EH (cell line): ENCODE measurements at places on chromosomes 6 and 20.
A peak's percentile ranks its signal among the peaks of the same experiment; 100 is the strongest.

- peak; percentile 98 for DNase-seq
These were observed 2.4 kb upstream of the PPP1R3G start for GRCh38 chr6:5082487-5083306.

- peak; percentile 68 for DNase-seq
These were observed 175.7 kb downstream of the ALDH8A1 start for GRCh38 chr6:134774201-134774638.

DNA sequence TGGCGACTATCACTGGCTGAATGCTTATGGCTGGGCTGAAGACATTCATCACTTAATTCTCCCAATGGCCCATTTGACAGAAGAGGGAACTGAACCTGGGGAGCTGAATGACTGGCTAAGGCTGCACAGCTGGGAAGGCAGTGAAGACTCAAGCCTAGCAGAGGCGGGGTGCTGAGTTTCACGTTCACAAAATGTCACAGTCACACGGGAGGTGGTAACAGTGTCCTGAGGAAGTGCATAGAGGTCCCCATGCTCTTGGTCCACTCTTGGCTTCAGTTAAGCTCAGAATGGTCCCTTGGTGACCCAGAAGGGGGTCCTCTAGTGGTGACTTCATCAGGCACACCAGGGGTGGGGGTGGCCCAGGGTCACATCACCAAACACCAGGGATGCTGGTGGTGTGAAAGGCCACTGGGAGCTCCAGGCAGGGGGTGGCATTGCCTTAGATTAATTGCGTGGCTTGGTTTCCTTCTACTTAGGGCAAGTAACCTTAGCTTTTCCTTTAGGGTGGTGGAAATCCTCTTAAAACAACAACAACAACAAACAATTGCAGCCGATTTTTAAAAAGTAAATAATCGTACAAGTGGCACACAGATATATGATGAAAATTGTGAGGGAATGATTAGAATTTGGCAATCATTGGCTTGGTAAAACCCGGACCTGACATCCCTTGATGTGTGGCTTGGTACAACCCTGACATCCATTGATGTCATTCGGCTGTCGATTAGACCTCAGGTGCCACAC lies 45.0 kb downstream of the SULF2 start:
- no peak for DNase-seq

DNA sequence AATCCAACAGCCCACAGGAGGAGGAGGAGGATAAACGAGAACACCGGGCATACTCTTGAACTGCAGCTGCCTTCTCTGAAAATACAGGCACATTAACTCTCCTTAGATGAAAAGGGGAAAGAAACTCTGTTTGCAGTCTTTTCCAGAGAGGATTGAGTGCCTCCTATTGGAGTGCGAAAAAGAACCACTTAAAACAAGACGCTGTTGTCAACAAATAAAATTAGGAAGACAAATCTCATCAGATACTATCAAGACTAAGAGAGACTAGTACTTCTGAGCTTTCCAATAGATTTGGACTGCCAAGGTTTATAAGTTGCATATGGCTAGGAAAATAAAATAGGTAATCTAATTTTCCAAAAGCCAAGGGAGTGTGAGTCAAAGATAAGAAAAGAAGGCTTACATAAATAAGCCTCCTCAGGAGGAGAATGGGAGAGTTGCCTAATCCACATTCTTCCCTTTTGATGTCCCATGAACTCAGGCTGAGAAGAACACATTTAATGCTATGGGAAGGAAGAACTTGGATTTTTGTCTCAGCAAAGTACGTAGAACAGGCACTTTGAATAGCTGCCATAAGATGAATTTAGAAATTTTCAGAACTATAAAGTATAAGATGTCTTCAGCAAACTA lies 154.7 kb downstream of the ARHGAP18 start:
- peak; percentile 39 for DNase-seq

DNA sequence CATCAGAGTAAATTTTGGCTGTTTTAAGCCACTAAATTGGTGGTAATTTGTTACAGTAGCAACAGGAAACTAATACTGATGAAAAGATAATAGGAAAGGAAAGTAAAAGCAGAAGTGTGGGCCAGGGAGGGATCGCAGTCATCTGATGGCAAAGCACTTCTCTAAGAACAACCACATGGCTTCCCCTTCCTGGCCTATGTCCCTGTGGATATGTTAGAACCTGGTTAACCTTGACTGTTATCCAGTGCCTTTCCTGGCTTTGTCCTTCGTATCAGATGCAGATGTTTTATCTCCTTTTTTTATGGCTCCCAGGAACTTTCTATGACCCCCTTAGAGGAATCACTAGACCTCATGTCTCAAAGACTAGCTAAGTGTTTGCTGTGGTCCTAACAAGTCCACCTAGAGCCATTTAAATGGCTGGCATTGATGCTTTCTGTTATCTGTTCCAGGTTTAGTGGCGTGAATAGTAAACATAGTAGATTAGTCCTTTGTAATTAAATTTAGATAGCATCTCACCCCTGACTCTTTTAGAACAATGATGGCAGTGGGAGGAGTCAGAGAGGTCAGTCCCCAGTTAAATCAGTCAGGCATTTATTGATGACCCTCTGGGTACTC lies 79.2 kb upstream of the PHACTR2 start:
- no peak for DNase-seq

DNA sequence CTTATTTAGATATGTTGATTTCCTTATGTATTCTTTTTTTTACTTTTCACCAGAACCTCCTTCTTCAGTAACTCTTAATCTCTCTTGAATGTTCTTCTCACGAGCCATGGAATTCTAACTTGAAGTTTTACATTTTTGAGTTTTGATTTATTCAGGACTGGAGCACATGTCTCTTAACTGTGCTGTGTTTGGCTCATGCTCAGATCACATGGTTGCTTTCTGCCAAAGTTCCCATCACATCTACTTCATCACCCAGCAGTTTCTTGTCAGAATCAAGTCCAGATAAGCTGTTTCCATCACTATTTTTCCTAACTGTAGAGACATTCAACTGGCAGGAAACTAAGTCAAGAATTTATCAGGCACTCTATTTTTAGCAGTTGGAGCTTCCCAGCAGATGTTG lies 31.7 kb downstream of the SLC35A1 start:
- peak; percentile 18 for DNase-seq

DNA sequence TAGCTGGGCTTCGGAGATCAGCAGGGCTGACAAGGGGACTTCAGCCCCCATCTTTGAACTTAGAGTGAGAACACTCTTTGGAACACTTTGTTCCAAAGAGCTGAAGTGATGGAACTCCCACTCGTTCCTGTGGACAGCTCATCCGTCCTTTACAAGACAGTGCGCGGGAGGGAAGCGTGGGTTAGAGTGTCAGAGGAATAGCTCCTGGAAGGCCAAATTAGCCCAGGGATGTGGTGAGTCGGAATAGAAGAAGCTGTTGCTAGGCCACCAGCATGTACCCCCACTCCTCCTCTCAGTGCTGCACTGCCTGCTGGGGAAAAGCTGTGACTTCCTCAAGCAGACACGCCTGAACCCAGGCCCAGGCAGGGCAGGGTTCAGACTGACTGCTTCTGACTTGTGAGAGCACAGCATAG lies 1.7 kb downstream of the SDCBP2 start:
- peak; percentile 61 for DNase-seq

DNA sequence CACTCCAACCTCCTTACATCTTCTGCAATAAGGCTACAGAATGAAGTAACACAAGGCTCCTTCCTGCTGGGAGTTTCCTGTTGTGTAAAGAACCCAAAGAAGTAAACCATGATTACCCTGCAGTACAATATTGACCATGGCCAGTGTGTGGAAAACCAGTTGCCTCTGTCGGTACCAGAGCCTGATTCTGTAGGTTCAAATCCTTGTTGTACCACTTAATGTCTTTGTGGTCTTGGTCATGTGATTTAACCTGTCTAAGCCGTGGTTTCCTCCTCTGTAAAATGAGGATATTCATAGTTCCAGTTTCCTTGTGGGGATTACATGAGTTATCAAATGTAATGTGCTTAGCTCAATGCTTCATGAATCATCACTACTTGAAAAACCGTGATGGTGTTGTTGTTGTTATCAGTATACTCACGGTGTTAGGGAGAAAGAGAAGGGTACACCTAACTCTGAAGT lies 60.3 kb upstream of the PRELID3B start:
- DNase-seq, result no peak

GRCh38 chr6:12645941-12646340 lies 70.6 kb upstream of the PHACTR1 start:
- no peak for DNase-seq
